ENCODE measurements at places on chromosomes 6 and 20. TPM values are rescaled to one million over a fixed set of nuclear protein-coding genes. Genes with fewer than 3 reads are reported as not detected.

The TMEM217 gene
- total RNA-seq, result 5.4 TPM

The GLYATL3 gene
- total RNA-seq, result not detected

DNA sequence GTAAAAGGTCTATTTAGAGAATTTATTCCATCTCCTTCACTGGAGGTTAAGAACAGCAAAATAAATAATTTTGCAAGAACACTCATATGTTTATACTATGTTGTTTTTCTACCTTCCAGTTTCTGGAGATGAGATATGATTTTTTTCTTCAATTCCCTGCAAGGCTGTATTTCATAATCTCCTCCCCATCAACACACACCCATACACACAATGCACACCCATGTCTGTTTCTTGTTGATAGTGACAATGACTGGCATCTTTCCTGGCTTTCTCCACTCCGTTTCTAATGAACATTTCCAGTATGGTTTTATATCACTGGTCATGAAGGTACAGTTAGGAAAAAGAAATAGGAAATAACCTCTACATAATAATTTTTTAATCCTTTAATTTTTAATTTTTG lies 202.1 kb downstream of the ARHGAP18 start:
- H3K27ac ChIP-seq, result no peak overlapping the region
- H3K27me3 ChIP-seq, result peaks cover 2% of the 10 kb centered on the region
- H3K4me3 ChIP-seq, result no peak overlapping the region
- H3K36me3 ChIP-seq, result peaks cover 9% of the 10 kb centered on the region
- peaks cover 1% of the 10 kb centered on the region for H3K4me1 ChIP-seq

- no peak overlapping the region for H3K27ac ChIP-seq
- no peak overlapping the region for H3K4me3 ChIP-seq
- DNase-seq, result no peak
- H3K4me1 ChIP-seq, result peaks cover 3% of the 10 kb centered on the region
- no peaks in the 10 kb centered on the region for H3K36me3 ChIP-seq
- H3K27me3 ChIP-seq, result no peaks in the 10 kb centered on the region
These were observed 32.0 kb upstream of the TFAP2D start for GRCh38 chr6:50681213-50681824.

DNA sequence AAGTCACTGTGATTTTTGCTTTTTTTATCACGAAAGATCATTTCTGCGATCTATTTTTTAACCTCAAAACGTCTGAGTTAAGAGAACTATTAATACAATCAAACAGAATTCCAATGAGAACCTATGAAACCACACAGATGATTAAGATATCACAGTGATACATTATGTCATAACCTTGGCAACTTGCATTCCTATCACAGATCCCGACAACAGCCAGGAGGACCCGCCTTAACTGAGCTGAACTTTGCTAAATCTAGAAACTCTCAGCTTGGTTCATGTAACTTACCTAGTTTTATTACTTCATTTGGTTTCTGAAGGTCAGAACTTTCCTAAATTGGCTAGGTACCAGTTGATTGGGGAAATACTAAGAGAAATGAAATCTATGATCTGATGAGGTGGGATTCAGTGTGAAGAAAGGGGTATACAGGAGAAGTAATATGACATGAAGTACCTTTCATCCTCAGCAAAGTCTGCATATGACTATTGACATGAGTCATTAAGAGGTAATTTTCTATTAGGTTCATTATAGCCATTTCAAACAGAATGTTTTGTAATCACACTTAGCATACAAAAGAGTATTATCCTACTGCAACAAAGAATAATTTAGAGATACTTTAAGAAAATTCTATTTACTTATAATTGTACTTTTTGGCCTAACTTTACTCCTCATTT lies 11.2 kb downstream of the LYRM4 start:
- H3K4me1 ChIP-seq, result peaks cover 19% of the 10 kb centered on the region
- H3K27me3 ChIP-seq, result peaks cover 3% of the 10 kb centered on the region
- H3K27ac ChIP-seq, result no peak overlapping the region
- H3K36me3 ChIP-seq, result peaks cover 5% of the 10 kb centered on the region

DNA sequence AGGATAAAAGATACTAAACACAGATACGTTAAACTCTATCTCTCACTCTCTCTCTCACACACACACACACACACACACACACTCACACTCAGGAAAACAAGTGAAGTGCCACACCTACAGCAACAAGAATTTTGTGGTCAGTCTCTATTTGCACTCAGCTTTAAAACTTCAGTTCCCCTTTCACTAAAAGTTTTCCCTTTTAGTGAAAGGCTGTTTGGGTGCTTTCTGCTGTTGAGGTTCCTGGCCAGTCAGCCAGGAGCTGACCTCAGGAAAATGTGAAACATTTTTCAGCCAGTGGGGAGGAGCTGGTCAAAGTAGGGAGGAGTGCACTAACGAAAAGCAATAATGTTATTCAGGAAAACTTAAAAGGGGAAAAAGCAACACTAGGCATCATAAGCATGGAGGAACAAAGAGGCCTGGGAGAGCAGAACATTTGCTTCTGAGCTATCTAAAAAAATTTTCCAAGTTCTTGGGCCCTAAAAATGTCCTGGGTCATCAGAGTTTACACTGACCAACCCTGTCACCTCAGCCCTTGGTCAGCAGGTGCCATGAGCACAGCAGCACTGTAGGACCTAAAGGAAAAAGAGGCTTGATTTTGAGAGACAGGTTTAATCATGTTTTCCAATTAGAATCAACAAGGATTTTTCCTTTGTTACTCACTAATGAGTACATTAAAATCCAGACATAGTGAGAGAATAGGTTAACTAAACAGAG lies 30.7 kb upstream of the NT5E start:
- no peak for DNase-seq
- peaks cover 1% of the 10 kb centered on the region for H3K27me3 ChIP-seq
- H3K4me3 ChIP-seq, result no peak overlapping the region
- no peaks in the 10 kb centered on the region for H3K36me3 ChIP-seq
- no peaks in the 10 kb centered on the region for H3K4me1 ChIP-seq

DNA sequence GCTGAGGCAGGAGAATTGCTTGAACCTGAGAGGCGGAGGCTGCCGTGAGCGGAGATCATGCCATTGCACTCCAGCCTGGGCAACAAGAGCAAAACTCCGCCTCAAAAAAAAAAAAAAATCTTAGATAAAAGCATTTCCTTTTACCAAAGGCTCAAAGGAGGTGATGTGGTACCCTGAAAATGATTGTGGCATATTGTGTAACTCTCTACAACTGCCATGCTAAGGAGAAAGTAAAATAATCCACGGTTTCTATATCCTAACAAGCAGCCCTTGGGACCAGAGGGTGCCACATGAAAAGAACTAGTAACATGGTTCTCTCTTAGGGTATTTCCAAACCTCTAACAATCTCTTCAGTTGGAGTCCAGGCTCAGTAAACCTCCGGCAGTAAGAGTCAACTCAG lies 38.8 kb upstream of the SLA2 start:
- no peaks in the 10 kb centered on the region for H3K27me3 ChIP-seq
- H3K36me3 ChIP-seq, result peaks cover 7% of the 10 kb centered on the region
- H3K4me3 ChIP-seq, result no peak overlapping the region
- no peaks in the 10 kb centered on the region for H3K4me1 ChIP-seq
- no peak overlapping the region for H3K27ac ChIP-seq

DNA sequence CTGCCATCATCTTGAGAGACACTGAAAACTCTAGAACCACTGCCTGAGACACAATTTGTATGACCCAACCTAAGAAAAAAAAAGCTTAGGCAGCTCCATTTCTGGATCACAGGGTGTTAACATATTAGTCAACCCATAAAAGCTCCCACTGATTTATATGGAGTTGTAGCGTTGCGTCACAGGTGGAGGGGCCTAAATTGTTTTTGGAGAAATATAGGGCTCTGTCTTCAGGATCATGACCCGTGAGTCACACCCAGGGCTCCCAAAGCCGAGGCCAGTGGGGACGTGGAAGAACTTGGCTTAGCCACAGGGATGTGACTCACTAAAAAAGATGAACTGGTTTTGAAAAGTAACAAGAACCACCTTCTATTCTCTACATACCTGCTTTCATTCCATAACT lies 116.5 kb upstream of the BMP2 start:
- H3K36me3 ChIP-seq, result no peaks in the 10 kb centered on the region
- H3K27me3 ChIP-seq, result peaks cover 1% of the 10 kb centered on the region

DNA sequence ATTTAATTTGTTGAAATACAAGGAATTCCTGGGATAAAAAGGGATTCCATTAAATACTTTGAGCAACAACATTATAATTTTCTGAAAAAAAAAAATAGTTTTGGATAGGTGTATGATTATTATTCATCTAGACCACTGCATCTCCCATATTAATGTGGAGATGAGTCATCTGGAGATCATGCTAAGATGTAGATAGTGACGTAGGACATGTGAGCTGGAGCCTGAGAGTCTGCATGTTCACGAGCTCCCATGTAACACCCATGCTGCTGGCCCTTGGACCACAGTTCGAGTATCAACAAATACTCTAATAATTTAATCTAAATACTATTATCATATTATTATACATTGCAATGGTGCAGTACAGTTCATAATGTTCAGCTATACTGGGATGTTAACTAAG lies 91.6 kb downstream of the EPM2A start:
- H3K36me3 ChIP-seq, result peaks cover 5% of the 10 kb centered on the region
- DNase-seq, result no peak
- H3K4me3 ChIP-seq, result no peak overlapping the region
- peaks cover 4% of the 10 kb centered on the region for H3K4me1 ChIP-seq
- H3K27ac ChIP-seq, result no peak overlapping the region
